ENCODE measurements at places on chromosomes 6 and 20. TPM values are rescaled to one million over a fixed set of nuclear protein-coding genes. Genes with fewer than 3 reads are reported as not detected.

- no peaks in the 10 kb centered on the region for H3K27me3 ChIP-seq
- DNase-seq, result no peak
- H3K4me1 ChIP-seq, result no peaks in the 10 kb centered on the region
- no peak overlapping the region for H3K4me3 ChIP-seq
Observed at GRCh38 chr20:47980336-47981177, 195.3 kb upstream of the SULF2 start.

- no peaks in the 10 kb centered on the region for H3K27me3 ChIP-seq
- DNase-seq, result no peak
- H3K4me3 ChIP-seq, result no peak overlapping the region
- H3K27ac ChIP-seq, result no peak overlapping the region
- no peaks in the 10 kb centered on the region for H3K4me1 ChIP-seq
Observed at GRCh38 chr6:17780061-17780460, 73.3 kb upstream of the NUP153 start.

- no peak overlapping the region for H3K27ac ChIP-seq
- DNase-seq, result no peak
- H3K4me3 ChIP-seq, result no peak overlapping the region
- no peaks in the 10 kb centered on the region for H3K27me3 ChIP-seq
- H3K36me3 ChIP-seq, result no peaks in the 10 kb centered on the region
- H3K4me1 ChIP-seq, result no peaks in the 10 kb centered on the region
Observed at GRCh38 chr20:15455279-15455678, 1117.9 kb upstream of the FLRT3 start.

DNA sequence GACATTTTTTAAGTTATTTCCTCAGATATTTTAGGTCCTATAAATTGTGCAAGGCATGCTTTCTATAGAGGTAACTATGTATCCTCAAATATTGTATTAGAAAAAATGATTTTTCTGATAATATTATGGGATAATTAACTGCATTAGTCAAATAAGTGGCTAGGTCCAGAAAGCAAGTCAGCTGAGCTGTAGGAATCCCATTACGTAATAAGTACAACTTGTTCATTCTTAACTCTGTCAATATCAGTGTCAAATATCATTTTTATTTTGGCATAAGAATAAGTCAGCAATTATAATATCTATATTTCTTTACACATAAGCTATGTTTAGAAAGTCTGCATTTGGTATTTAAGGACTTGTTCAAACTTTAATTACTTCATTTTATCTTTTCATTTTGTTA, 830.9 kb upstream of the GJE1 start:
- H3K4me3 ChIP-seq, result no peak overlapping the region
- DNase-seq, result no peak
- no peaks in the 10 kb centered on the region for H3K36me3 ChIP-seq
- no peak overlapping the region for H3K27ac ChIP-seq
- no peaks in the 10 kb centered on the region for H3K4me1 ChIP-seq

- H3K36me3 ChIP-seq, result no peaks in the 10 kb centered on the region
- H3K4me1 ChIP-seq, result peaks cover 33% of the 10 kb centered on the region
- no peak overlapping the region for H3K4me3 ChIP-seq
- DNase-seq, result no peak
Observed at GRCh38 chr6:53112871-53113270, 35.8 kb downstream of the GCM1 start.

- no peaks in the 10 kb centered on the region for H3K27me3 ChIP-seq
- no peaks in the 10 kb centered on the region for H3K36me3 ChIP-seq
- no peak overlapping the region for H3K27ac ChIP-seq
- H3K4me1 ChIP-seq, result peaks cover 6% of the 10 kb centered on the region
Observed at GRCh38 chr6:22448291-22448711, 121.1 kb upstream of the HDGFL1 start.

DNA sequence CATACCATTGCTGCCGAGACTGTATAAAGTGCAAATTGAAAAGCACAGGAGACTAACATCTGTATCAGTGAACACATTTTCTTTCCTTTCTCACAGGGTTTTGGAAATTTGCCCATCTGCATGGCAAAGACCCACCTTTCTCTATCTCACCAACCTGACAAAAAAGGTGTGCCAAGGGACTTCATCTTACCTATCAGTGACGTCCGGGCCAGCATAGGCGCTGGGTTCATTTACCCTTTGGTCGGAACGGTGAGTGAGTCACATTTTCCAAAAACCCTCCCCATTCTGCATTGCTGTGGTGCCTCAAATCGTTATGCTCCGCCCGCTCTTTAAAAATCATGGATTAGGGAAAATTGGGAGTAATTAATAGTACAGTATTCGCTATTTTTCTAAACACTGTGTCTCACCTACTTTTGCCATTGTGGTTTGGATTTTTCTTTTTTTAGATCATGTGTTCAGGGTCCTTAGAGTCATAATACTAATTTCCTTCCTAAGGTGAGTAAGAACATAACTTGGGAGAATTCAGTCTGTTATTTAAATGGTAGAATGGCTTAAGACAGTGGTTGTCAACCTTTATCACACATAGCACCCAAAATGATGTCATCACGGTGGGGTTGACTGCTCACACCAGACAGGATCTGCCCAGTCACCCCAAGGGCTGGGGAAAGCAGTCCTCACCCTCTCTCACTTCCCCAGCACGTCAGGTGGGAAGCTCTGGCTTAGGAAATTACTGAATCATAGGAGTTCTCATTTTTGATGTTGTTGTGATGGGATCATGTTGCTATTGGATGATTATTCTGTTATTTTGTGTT, 171.6 kb downstream of the MTHFD1L start:
- H3K27me3 ChIP-seq, result no peaks in the 10 kb centered on the region
- H3K27ac ChIP-seq, result peak overlapping the region; percentile 15
- DNase-seq, result no peak
- H3K36me3 ChIP-seq, result no peaks in the 10 kb centered on the region

GRCh38 chr20:35699957-35700624, 886 bp downstream of the ROMO1 start:
- no peaks in the 10 kb centered on the region for H3K27me3 ChIP-seq
- H3K27ac ChIP-seq, result peak overlapping the region; percentile 95
- H3K4me1 ChIP-seq, result peaks cover 26% of the 10 kb centered on the region
- peak overlapping the region; percentile 100 for H3K4me3 ChIP-seq
- DNase-seq, result no peak

DNA sequence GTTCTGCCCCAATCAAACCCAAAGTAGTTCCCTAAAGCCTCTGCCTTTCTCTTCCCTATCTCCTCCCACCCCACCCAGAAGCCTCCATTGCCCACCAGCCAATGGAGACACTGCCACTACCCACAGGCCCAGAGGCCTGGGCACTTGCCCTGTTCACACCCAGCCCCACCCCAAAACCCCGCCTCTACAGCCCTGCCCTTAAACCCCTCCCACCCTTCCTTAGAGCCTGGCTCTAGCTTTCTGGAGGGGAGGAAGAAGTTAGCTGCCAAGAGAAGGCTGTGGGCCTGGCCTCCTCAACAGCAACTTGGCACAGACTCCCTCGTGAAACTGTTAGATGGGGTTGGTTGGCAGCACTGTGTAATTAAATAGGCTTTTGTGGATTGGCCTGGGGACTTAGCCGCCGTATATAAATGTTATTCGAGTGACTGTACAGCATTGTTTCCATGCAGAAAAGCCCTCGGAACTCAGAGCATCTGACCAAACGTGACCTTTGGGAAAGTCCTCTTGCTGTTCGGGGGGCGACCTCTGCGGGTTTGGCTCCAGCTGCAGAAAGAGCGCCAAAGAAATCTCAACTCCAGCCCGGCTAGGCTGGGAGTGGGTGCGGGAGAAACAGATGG, 31.4 kb downstream of the COL11A2 start:
- no peak overlapping the region for H3K4me3 ChIP-seq
- no peak for DNase-seq
- peaks cover 14% of the 10 kb centered on the region for H3K4me1 ChIP-seq
- H3K36me3 ChIP-seq, result no peaks in the 10 kb centered on the region
- peak overlapping the region; percentile 74 for H3K27ac ChIP-seq
- H3K27me3 ChIP-seq, result no peaks in the 10 kb centered on the region

- H3K27me3 ChIP-seq, result no peaks in the 10 kb centered on the region
- no peaks in the 10 kb centered on the region for H3K4me1 ChIP-seq
- DNase-seq, result no peak
- no peak overlapping the region for H3K4me3 ChIP-seq
- no peak overlapping the region for H3K27ac ChIP-seq
Observed at GRCh38 chr6:125432963-125433362, 131.2 kb upstream of the HDDC2 start.

- no peaks in the 10 kb centered on the region for H3K36me3 ChIP-seq
- H3K4me1 ChIP-seq, result peaks cover 22% of the 10 kb centered on the region
- DNase-seq, result no peak
- peak overlapping the region; percentile 81 for H3K4me3 ChIP-seq
- peak overlapping the region; percentile 92 for H3K27ac ChIP-seq
- no peaks in the 10 kb centered on the region for H3K27me3 ChIP-seq
Observed at GRCh38 chr6:166382500-166382932, 224 bp downstream of the MPC1 start.

- no peaks in the 10 kb centered on the region for H3K36me3 ChIP-seq
- no peak for DNase-seq
- no peaks in the 10 kb centered on the region for H3K27me3 ChIP-seq
- H3K4me3 ChIP-seq, result no peak overlapping the region
- no peak overlapping the region for H3K27ac ChIP-seq
Observed at GRCh38 chr6:38270367-38270766, 369.4 kb downstream of the BTBD9 start.

- H3K27me3 ChIP-seq, result no peaks in the 10 kb centered on the region
- H3K4me3 ChIP-seq, result no peak overlapping the region
- peaks cover 46% of the 10 kb centered on the region for H3K36me3 ChIP-seq
- H3K27ac ChIP-seq, result no peak overlapping the region
- H3K4me1 ChIP-seq, result no peaks in the 10 kb centered on the region
Observed at GRCh38 chr6:155297669-155298068, 16.6 kb downstream of the TFB1M start.

DNA sequence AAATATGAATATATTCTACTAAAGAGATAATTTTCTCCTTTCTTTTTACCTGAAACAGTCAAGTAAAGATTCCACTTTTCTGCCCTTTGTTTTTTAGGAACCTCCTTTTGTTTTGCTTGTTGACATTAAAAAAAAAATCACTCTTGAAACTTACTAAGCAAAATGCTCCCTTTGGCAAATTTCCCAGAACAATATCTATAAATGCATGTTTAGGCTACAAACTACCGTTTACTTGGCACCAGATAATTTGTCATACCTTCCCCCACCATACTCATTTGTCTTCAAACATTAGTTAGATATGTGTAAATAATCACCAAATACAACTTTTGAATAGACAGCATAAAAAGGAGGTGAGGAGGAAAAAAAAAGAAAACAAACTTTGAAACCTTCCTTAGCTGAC, 604.7 kb downstream of the RFPL4B start:
- DNase-seq, result no peak
- H3K36me3 ChIP-seq, result no peaks in the 10 kb centered on the region
- H3K4me3 ChIP-seq, result no peak overlapping the region
- H3K27ac ChIP-seq, result no peak overlapping the region

DNA sequence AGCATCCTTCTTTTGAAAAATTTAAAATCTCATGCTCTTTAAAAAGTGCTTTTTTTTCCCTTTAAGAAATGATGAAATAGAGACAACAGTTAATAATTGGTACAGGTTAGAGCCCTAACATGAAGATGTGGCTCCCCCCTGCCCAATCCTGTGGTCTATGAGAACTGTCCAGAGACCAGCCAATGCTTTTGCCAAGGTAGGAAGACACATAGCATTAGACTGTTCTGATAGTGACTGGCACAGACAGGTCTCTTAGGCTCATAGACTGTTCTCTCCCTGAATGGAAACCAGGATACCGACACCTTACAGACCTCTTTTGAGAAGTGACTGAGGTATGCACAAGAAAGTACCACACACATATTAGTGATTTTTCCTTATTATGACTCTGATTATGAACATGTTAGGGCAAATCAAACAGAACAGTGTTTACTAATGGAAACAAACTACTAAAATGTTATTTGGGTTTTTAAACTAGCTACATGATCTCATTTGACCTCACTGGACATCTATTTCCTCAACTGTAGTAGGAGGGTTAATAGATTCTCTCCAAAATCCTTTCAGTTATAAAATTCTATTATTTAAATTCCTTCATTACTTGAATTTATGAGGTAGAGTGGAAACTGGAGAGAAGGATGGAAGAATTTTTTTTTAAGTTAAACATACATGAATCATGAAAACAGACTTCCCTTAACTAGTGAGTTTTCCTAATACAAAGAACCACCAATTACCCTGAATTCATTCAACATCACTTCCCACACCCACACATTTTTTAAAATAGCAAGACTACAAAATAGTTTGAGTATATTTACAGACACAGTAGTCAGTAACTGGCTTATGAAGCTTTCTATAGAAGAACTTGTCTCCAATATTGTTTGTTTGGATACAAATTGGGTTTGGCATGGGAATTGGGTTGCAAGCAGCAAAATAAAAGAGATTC, 120.4 kb downstream of the OGFRL1 start:
- H3K4me1 ChIP-seq, result peaks cover 58% of the 10 kb centered on the region
- H3K36me3 ChIP-seq, result peaks cover 12% of the 10 kb centered on the region
- H3K4me3 ChIP-seq, result no peak overlapping the region

- H3K27ac ChIP-seq, result no peak overlapping the region
- no peaks in the 10 kb centered on the region for H3K27me3 ChIP-seq
- no peak for DNase-seq
Observed at GRCh38 chr6:52610011-52610410, 33.2 kb upstream of the TRAM2 start.

DNA sequence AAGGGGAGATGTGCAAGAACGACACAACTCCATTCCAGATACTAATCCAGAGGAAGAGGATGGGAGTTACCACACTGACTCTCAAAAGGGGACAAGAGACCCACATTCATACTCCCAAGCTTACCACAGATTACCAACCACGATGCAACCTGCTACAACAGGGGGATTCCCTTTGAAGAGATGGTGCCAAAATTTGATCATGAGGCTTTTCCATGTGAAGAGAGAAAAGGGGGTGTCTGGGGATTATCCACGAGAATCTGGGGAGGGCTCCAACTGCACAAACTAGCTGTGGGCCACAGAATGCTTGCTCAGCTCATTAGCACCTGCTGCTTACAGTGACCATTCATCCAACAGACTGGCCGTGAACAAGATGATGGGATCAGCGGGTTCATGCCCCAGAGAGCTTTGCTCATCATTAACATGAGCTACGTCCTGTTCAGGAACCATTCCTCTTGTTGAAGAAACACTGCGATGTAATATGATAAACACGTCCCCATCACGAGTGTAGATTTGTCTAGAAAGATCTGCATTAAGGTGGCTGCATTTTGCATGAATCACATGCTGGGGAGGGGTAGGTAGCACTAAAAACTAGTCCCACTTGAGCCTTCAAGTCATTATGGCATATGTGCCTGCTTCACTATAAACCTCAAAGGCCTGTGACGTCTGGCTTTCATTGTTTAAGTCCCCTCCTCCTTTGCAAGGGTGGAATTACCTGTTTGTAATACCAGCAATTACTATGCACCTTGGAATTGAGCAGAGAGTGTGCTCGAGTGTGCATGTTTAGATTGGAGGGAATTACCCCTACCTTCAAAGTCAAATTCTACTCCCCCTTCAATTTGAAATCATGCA, 4.0 kb downstream of the PLAGL2 start:
- peaks cover 36% of the 10 kb centered on the region for H3K36me3 ChIP-seq
- H3K4me3 ChIP-seq, result no peak overlapping the region
- H3K4me1 ChIP-seq, result peaks cover 59% of the 10 kb centered on the region
- H3K27me3 ChIP-seq, result no peaks in the 10 kb centered on the region

GRCh38 chr20:46375771-46376170, 30.6 kb downstream of the ELMO2 start:
- peaks cover 100% of the 10 kb centered on the region for H3K36me3 ChIP-seq
- no peaks in the 10 kb centered on the region for H3K27me3 ChIP-seq
- no peak for DNase-seq

Gene FAM217A
- total RNA-seq, result not detected

Gene BPIFA1
- not detected for total RNA-seq

Gene DCDC2
- not detected for total RNA-seq

Gene HLA-E
- total RNA-seq, result 559 TPM

Gene WFDC2
- total RNA-seq, result not detected

Gene RFX6
- total RNA-seq, result not detected

Gene SYNE1
- 172 TPM for total RNA-seq

Gene EFCAB8
- total RNA-seq, result not detected

Gene ASIP
- total RNA-seq, result not detected

Gene SYNJ2
- total RNA-seq, result 17.0 TPM

Gene FAM184A
- 11.2 TPM for total RNA-seq
